Skin of body (tissue), 3 donors: ENCODE measurements at places on chromosomes 4 and X. TPM values are rescaled to one million over a fixed set of nuclear protein-coding genes. Genes with fewer than 3 reads are reported as not detected.

Gene TDO2
- total RNA-seq: 0.59 TPM

Gene DCAF16
- 28.0 TPM for total RNA-seq

Gene POU4F2
- total RNA-seq: not detected

Gene PLP1
- total RNA-seq: 57.5 TPM

Gene SPARCL1
- total RNA-seq: 118 TPM

Gene SEPSECS
- total RNA-seq: 12.1 TPM

Gene COX7B2
- total RNA-seq: not detected

Gene PAGE5
- total RNA-seq: not detected

Gene NEIL3
- total RNA-seq: 5.0 TPM

Gene PTPN13
- total RNA-seq: 78.6 TPM

Gene NXF2
- not detected for total RNA-seq

Gene AMBN
- total RNA-seq: not detected

Gene XIAP
- 34.6 TPM for total RNA-seq

Gene EDNRA
- 51.1 TPM for total RNA-seq

Gene MXRA5
- total RNA-seq: 30.7 TPM
